ENCODE measurements at places on chromosomes 5 and 9.

DNA sequence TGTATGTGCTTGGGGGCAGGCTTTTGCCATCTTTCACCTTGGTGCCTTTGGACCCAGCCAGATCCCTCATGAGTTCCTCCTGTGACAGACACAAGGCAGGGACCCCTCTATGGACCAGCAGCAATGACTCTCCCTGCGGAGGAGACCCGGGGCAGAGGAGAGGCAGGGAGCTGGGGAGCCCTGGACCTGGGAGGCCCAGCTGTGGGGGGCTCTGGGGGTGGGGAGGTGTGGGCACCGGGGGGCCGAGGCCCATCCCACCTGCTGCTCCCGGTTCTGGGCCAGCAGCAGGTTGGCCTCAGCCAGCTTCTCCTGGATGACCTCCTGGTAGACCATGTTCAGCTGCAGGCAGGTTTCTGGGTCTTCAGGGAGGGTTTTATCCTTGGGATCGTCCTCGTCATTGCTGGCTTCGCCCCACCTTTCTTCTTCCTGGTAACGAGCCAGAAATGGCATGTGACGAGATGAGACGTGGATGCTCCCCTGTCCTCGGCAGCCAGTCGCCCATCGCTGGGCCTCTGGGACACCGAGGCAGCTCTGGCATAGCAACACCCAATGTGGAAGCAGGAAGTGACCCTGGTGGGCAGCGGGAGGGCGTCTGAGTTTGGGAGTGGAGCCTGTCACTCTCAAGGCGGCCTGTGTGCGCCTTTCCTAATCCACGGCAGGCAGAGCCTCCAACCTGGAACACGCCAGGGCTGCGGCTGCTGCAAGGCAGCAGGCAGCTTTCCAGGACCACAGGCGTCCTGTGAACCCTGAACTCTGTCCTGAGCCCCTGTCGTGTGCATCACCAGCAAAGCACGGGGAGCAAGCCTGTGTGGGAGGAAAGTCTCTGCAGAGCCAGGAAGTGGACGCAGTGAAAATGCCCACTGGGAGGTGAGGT lies 4.4 kb downstream of the SNAPC4 start:
- no peak for DNase-seq

DNA sequence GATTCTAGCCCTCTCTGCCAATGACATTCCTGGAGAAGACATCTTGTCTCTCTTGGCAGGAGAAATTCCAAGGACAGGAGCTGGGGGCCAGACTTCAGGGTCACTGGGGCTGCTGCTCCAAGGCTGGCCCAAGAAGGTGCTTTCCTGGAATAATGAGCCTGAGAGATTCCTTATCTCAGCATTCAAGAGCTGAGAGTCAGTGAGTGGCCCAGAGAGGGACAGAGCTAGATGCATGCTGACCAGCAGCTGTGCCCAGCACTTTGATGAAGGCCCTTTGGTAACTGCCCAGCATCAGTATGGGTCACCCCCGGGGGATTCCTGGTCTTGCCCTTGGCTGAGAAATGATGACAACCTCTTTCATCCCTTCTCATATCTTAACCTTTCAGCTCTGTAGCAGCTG lies 47.7 kb upstream of the CTNNA1 start:
- DNase-seq = no peak

DNA sequence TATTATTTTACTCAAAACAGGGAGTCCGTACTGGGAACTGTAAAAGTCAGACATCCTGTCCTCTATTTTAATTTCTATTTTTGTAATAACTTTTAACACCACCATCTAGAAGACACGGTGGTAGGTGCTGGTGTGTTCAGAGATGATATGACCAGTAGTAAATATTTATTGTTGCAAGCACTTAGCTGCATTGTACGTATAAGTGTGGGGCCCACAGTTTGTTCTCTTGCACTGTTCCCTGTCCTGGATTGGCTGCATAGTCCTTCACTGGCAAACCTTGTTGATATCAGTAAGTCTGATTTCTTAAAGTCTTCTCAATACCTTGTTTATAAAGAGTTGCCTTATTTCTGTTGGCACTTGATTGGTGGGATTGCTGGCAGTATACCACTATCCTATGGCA lies 24.6 kb upstream of the IL9 start:
- DNase-seq = no peak

DNA sequence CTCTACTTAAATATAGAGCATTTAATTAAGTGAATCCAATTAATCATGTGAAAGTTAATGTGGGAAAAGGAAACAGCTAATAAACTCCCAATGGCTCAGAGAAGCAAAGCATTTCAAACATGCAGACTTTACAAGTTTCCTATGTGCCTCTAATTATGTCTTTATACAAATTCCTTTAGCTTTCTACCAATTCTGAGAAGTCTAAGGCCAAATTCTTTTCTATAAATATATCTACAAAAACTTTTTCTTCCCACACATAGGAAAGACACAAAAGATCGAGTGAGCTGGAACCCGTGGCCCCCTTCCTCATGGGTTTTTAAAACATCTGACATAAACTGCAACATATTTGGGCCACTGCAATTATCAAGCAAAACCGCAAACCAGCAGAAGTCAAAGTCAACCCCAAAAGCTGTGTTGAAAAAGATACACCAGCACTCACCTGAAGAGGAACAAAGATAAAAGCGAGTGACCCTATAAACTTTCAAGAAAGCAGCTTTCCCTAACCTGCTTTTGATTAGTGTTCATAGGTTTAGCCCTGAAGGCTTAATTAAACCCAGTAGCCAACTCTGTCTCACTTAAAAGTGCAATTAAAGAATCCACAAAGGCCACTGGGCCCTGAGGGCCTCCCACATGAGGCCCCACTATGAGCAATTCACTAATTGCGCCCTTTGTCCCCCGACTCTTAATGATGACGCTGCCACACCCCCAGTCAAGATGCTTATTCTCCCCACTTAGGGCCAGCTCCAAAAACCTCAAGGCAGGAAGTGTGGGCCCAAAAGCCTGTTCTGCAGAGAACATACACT lies 12.1 kb downstream of the SEMA5A start:
- DNase-seq = no peak

DNA sequence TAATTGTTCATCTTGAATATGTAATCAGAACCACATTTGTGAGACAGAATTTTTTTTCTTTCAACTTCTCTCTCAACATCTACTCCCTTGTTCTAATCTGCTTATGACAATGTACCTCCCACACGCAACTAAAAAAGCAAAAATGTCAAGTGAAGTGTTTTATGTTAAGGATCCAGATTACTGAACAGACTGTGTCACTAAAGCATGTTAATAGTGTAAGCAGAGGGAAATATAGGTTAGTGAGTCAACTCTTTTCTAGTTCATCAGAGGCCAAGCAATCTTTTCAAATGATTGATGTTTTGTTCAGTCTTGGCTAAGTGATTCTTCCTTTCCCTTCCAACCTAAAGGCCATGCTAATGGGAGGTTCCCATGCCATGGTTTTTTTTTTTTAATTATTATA lies 34.7 kb upstream of the IDNK start:
- no peak for DNase-seq

DNA sequence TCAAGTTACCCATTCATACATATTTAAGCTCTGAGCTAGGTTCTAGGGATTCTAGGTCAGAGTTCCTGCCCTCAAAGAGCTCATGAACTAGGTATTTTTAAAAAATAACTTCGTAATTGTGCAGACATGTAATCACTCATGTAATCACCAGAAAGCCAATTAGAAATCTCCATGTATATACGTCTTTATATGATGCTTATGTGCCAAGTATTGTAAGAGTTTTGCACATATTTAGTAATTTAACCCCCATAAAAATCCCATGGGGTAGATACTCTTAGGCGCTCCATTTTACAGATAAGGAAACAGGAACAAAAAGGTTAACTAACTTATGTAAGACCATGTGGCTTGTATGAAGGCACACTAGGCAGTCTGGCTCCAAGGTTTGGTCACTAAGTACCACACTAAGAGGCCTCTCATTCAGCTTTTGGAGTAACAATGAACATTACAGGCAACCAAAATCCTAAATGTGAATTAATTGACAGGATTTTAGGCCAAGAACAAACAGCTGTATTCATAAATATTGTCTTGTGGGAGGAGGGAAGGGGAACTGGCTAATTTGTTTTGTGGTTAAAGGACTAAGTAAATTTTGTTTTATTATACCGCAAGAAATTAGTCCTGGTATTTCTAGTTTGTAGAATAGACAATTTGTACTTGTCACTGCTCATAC lies 1.7 kb upstream of the OTULINL start:
- no peak for DNase-seq

DNA sequence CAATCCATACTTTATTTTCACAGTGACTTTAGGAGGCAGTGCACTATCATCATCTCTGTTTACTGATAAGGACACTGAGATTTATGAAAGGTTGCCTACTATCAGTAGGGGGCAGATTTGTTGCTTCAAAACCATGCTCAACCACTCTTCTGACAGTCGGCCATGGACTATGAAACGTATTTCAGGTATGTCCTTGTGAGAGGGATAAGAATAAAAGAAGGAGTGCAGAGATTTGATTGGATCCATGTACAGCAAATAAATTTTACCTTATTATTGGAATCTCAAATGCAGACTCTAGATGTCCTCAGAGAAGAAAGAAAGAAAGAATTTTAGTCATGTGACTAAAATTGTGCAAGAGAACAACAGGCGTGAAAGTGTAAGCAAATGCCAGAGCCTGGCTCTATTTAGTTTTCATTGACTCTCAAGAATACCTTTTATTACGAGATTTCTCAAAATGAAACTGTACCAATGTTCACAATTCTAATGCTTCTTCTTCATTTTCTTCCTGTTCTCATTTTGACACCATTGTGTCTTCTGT lies 296.6 kb upstream of the RASA1 start:
- DNase-seq = peak; percentile 26

DNA sequence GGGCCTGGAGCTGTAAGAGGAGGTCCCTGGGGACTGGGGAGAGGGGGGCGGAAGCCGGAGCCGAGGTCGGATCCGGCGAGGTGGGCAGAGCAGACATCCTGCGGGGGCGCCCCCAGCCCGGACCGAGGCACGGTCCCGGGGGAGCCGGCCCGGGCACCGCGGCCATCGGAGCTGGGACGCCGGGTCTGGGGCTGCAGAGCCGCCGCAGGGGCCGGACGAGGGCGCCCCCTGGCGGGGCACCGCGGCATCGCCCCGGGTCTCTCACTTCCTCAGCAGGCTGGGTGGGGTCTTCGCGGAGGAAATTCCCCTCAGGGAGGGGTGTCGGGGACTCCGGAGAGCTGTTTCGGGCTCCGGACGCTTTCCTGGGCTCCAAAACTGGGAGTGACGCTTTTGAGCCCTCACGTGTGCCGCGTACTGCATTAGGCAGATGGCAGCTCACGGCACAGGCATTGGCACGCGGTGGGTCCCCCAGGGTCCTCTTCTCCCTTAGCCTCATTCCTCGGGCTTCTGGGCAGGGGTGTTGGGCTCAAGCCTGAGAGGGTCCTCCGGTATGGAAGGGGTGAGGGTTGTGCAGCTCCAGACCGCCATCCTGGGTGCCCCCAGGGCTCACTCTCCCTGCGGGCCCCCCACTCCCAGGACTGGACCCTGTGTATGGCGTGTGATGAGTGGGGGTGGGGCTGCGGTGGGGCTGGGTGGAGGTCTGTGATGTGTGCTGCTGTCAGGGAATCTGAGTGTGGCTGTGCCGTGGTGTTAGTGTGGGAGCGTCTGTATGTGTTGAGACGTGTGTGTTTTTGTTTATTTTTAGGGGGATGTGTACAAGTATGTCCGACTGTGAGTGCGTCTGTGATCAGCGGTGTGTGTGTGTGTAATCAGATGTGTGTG lies 29.6 kb downstream of the LHX2 start:
- peak; percentile 85 for DNase-seq
